ENCODE measurements at places on chromosomes 7 and 10.

- no peak for DNase-seq
Measured at GRCh38 chr10:37566332-37566731, 291.1 kb downstream of the ZNF248 start.

- DNase-seq: no peak
Measured at GRCh38 chr7:23889566-23889965, 179.5 kb downstream of the STK31 start.

DNA sequence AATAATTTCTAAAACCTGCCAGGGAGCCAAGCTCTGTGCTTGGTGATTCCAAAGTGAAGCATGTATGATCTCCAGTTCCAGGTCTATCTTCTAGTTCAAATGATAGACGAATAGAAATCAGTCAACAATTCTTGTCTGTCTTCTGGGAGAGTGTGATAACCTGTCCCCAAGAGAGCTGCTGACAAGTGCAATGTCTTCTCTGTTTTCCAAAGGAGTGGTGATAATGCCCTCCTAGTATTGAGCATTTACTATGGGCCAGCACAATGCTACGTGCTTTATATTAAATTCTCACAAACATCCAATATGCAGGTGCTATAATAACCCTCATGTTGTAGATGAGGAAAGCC is 10.2 kb downstream of the MXI1 start:
- DNase-seq: no peak

- DNase-seq: no peak
Measured at GRCh38 chr10:51886438-51887068, 187.2 kb upstream of the CSTF2T start.

DNA sequence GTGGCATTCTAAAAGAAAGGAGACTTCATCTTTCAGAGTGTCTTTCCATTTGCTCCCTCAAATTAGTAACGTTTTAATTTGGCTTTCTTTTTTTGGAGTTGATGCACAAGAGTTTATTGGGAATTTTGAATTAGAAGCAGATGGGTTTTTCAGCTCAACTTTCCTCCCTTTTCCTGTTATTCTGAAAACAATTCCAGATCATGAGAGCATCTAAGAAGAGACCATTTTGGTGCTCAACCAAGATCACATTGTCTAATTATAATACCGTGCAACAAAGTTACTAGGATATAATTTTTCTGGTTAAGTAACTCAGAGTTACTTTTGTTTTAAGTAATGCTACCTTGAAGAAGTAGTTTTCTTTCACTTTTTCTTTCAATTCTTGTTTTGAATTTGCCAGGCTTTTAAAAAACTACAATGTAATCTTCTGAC is 396.6 kb upstream of the KLF6 start:
- DNase-seq: peak; percentile 44

GRCh38 chr10:132193907-132194552 is 7.3 kb downstream of the DPYSL4 start:
- no peak for DNase-seq

DNA sequence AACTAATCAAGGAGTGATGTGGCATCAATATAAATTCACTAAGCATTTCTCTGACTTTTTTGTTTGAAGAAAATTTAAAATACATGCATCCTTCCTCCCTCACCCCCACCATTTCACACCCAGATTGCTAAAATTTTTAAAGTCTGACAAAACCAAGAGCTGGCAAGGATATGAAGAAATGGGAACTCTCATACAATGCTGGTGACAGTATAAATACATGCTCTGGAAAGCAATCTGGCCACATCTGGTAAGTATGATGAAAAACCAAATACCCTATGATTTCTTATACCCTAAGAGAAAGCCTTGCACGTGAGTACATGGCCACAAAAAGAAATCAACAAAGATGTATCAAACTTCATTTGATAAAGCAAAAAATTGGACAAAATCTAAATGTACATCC is 31.2 kb downstream of the P4HA1 start:
- no peak for DNase-seq

DNA sequence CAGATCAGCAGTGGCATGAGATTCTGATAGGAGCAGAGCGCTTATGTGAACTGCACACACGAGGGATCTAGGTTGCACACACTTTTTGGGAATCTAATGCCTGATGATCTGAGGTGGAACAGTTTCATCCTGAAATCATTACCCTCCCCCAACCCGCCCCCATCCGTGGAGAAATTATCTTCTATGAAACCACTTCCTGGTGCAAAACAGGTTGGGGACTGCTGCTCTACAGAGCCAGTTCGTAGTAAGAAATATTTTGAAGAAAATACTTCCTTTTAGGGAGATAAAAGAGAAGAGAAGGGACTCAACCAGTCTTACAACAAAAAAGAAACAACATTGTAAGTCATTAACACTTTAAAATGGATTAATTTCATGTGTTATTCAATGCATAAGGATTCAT is 1308.2 kb downstream of the GATA3 start:
- DNase-seq: no peak

DNA sequence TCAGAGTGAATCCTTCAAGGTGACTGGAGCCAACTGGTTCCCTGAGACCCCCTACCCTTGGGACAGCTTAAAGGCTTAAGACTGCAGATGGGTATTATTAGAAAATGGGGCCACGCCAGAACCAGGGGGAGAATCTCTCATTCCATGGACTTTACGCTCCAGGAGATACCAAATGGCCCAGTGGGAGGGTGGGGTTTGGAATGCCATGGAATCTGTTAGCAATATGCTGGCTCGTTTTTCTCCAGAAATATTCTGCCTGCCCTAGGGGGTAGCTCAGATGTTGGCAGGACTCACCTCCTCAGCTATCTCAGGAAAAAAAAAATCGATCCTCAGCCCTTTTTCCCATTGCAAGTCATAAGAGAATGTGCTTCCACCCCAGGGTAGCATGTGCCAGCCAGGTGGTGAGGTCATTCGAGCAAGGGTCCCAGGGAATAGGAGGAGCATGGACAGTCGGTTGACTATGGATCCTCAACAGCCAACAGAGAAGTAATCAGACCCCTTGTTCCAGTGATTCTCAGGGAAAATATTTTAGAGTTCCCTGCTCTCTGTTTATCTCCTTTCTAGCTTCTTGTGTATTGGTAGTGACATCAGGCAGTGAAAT is 22.9 kb downstream of the SVIL start:
- DNase-seq: no peak

- no peak for DNase-seq
Measured at GRCh38 chr10:5416981-5417380, 4.6 kb downstream of the NET1 start.
